ENCODE measurements at places on chromosomes 6 and 20.

DNA sequence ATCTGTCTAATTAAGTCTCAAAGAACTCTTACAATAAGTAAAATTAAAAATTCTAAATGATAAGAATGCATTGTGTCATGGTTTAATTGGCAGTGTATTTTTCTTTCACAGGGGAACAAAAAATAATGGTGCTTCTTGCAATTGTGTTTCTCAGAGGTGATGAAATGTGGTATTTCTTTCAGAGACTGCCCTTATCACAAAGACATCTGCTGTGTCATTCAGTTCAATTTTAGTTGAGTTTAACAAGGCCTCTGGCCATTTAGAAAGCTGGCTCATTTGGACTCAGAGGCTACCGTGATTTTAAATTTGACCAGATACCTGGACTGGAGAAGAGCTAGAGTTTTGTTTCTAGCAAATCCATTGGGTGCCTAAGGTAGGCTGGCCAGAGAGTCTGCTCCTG is 23.6 kb upstream of the ZNF831 start:
- no peak for DNase-seq

GRCh38 chr6:139135578-139136545 is 982 bp downstream of the HECA start:
- DNase-seq: no peak

DNA sequence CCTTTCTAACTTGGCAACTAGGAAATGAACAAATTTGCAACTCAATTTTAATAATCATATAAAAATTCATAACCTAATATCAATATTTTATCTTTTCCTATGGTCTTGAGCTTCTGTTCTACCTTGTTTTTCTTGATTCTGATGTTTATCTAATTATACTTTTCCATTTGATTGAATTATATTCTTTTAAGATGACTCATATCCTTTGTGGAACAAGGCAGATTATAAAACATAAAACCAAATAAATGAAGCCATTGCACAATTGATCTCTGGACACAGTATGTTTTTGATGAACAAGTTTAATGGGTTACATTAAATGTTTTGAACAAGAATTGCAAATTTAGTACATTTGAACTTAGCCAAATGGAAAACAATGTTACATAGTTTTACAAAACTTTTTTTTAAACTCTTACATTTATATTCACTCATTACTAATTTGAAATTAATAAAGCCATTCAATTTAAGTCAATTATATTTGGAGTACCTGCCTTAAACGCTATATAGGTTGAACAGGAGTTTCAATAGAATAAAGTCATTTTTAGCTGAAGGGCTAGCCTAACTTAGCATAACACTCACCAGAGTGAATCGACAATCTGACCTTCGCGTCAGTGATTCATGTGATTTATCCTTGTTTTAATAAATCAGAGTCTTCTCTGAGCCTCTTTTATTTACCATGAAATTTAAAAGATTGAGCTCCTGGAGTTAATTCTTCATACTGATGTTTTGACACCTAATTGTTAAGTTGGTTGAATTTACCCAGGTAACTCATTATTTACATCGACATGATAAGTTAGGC is 3.8 kb downstream of the NCOA7 start:
- no peak for DNase-seq

- peak; percentile 47 for DNase-seq
Measured at GRCh38 chr20:32457479-32457986, 99.4 kb downstream of the ASXL1 start.

- no peak for DNase-seq
Measured at GRCh38 chr20:44083220-44083933, 103.6 kb downstream of the JPH2 start.

GRCh38 chr6:23929201-23929600 is 196.8 kb upstream of the NRSN1 start:
- DNase-seq: no peak

- DNase-seq: no peak
Measured at GRCh38 chr20:2244993-2245392, 50.8 kb upstream of the TGM3 start.

DNA sequence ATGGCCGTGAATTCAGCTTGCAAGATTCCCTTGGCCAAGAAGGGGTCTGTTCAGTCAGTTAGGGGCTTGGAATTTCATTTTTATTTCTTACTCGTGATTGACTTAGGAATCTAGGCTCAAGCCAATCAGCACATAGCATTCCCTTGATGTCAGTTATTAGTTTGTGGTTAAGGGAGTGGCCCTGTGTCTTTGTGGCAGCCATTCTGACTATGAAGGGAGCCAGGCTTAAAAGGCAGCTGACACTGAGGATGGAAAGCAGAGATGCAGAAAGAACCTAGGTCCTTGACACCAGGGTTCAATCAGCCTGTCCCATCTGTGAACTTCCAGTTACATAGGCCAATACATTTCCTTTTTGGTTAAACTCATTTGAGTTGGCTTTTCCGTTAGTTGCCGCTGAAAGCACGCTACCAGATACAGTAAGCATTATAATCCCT is 48.1 kb downstream of the MCUR1 start:
- peak; percentile 64 for DNase-seq

GRCh38 chr6:68059899-68060298 is 575.2 kb upstream of the ADGRB3 start:
- DNase-seq: no peak

- DNase-seq: no peak
Measured at GRCh38 chr6:127547215-127547614, 28.1 kb upstream of the MTCL3 start.

DNA sequence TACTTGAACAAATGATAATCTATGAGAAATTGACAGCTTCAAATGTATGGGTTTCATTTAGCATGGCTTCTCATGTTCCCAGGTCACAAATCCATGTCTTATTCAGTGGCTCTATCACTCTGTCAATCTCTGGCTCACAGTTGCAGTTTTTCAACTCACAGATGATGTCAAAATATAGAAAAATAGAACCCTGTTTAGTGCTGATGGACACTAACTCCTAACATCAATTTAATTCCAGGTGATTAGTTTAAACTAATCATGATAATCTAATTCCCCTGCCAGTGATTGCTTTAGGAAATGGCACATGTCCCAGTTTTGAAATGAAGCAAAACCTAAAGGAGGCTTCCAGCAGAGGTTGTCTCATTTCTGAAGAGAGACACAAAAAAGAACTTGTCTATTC is 13.0 kb downstream of the KHDC1 start:
- DNase-seq: no peak

- DNase-seq: no peak
Measured at GRCh38 chr6:160238761-160239751, 19.6 kb downstream of the SLC22A2 start.

DNA sequence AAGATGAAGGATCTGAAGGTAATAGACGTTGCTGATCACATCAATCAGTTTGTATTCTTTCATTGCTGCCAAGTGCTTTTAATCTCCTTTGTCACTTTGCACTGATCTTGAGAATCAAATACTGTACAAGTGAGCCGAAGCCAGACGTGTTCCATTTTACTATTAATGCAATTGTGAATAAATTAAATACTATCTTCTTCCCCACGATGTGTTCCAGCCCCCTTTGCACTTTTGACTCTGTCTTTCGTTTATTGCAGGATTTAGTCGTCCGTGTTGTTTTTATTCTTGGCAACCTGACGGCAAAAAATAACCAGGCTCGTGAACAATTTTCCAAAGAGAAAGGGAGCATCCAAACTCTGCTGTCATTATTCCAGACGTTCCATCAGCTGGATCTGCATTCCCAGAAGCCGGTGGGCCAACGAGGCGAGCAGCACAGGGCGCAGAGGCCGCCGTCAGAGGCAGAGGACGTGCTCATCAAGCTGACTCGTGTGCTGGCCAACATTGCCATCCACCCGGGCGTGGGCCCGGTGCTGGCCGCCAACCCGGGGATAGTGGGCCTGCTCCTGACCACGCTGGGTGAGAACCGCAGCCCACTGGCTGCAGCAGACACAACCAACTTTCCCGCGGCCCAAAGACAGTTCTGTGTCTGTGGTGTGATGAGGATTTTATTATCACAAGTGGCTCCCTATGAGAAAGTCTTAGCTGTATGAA is 104.7 kb downstream of the ARMC2 start:
- no peak for DNase-seq

- DNase-seq: no peak
Measured at GRCh38 chr6:118354641-118355040, 193.5 kb upstream of the PLN start.

GRCh38 chr20:61968036-61968810 is 97.5 kb downstream of the TAF4 start:
- DNase-seq: no peak

DNA sequence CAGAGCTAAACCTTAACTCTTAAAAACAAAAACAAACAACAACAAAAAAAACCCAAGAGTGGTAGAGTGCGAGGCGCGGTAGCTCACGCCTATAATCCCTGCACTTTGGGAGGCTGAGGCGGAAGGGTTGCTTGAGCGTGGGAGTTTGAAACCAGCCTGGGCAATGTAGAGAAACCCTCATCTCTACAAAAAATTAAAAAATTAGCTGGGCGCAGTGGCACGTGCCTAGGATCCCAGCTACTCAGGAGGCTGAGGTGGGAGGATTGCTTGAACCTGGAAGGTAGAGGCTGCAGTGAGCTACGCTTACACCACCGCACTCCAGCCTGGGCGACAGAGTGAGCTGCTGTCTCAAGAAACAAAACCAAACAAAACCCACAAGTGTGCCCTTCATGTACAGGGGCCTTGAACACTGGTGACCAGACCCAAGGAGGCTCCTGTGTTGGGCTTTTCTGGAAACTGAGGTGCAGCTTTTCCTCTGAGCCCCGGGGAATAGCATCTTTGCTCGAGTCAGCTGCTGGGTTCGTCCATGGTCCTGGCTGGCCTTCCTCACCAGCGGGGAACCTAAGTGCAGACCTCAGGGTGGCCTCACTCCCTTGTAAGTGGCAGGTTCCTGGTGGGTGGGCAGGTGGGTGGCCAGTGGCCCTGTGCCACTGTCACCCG is 39.9 kb downstream of the PYGB start:
- DNase-seq: no peak

DNA sequence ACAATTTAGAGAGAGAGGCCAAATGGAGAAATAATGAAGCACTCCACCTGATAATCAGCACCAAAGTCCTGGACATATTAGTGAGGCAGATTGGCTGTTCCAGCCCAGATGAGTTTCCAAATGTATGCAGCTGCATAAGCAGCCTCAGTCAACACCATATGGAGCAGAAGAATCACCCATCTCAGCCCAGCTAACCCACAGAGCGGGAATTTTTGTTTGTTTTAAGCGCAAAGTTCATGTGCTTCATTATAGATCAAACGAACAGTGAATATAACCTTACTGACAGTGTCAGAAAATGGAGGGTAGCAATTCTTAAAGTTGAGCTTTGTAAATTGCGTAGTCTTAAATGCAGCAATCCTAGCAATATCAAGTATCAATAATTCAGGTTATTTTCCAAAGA is 234.0 kb upstream of the CEP162 start:
- no peak for DNase-seq

- DNase-seq: no peak
Measured at GRCh38 chr20:45066372-45066771, 34.6 kb downstream of the KCNS1 start.

DNA sequence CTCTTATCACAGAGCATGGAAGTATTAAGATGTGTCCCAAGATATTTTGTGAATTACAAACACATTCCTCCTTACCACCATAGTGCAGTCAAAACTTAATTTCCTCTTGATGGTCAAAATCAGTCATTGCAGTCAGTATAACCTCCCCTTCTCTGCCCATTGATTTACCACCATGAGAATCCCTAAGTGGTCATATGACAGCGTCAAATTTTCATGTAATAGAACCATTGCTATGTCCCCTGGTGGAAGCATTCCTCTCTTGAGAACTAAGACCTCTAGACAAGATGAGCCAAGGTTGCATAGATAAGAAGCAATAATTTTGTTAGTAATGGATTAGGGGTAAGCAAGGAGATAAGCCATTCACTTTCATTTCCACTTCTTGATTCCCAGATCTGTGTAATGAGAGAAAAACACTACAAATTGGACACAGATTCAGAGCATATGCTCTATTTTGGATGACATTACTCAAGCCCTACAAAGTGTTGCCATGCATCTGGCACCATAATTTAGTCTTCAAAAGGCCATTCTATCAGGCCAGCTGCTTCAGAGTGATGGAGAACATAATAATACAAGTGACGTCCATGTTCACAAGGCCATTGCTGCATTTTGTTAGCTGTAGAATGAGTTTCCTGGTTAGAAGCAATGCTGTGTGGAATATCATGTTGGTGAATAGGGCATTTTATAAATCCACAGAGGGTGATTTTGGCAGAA is 49.6 kb upstream of the PDE7B start:
- DNase-seq: no peak

GRCh38 chr20:10978019-10978702 is 304.4 kb upstream of the JAG1 start:
- no peak for DNase-seq

- DNase-seq: peak; percentile 47
Measured at GRCh38 chr6:125858427-125859320, 67.9 kb downstream of the NCOA7 start.

DNA sequence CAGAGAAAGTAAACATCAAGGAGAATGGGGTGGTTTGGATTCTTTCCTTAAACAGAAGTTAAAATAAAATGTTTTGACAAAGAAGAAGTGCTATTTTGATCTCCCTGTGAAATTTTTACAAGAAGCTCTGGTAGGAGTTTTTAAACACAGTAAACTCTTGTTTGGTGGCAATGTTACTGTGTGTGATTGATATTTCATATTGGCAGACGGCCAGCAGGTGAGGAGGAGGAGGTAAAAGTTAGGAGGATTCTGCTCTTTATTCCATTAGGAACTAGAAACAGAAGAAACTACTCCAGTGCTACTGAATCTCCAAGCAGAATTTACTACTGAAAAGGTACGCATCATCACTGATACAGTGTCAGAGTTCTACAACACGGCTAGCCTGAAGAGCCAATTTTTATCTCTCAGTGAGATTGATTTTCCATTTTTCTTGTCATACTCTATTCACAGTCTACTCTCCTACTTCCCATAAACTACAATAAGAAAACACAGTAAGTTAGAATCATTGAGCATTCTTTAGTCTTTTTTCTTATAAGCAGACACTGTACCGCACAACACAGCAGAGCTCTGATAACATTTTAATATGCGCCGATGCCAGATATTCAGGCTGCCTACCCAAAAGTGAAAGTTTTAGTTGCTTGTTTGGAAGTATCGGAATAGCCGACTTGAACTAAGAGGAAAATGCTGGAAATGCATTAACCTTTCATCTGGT is 21.2 kb upstream of the AFDN start:
- no peak for DNase-seq

DNA sequence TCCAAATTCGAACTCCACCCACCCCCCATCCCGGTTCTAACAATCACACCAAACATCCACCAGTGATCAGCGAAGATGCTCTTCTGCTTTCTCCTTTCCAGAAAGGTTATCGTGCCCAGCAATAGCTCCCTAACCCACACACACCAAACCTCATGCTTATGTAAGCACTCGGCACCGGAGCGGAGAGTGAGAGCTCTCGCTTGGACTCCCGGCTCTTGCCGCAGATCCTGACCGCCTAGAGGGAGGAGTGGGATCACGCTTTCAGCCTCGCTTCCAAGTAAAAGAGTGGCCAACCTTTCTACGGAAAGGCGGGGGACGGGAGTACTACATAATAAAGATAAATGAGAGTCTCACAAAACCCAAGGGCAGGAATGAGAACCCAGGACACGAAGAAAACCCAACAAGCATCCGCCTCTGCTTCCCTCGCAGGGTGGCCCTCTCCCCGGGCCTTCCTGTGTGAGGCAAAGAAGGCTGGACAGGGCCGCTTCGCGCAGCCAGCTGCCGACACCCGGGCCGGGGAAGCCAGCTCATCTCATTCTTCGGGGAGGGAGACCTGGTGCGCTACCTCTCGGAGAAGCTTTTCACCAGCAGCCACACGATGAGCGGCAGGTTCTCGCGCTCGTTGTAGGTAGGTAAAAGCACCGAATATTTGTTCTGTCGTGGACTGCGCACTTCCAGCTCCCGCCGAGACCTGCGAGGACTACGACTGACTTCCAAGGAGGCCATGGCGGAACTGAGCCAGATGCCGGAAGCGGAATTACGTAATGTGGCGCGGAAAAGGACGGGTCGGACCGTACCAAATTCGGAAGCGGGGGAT is at the start of gene DPM1:
TSS of gene DPM1 (minus strand) at position 735 of the 817 bp plus-strand sequence. CDS start at position 726, 9 bp downstream.
- peak; percentile 78 for DNase-seq

Data from stromal cell of bone marrow (primary cell).